ENCODE measurements at places on chromosomes 3 and 15.

DNA sequence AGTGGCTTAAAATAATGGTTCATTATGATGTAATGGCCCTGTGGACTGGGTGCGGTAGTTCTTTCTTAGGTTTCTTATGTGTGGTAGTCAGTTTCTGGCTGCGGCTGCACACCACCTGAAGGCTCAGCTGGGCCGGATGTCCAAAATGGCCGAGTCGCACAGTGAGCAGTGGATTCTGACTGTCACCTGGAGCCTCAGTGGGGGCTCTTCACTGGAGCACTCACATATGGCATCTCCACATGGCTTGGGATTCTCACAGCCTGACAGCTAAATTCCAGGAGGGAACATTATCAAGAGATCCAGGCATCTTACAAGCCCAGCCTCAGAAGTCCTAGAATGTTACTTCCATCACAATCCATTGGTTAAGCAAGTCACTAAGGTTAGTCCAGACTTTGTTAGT is 26.8 kb upstream of the ALDH1L1 start:
- DNase-seq, result no peak

DNA sequence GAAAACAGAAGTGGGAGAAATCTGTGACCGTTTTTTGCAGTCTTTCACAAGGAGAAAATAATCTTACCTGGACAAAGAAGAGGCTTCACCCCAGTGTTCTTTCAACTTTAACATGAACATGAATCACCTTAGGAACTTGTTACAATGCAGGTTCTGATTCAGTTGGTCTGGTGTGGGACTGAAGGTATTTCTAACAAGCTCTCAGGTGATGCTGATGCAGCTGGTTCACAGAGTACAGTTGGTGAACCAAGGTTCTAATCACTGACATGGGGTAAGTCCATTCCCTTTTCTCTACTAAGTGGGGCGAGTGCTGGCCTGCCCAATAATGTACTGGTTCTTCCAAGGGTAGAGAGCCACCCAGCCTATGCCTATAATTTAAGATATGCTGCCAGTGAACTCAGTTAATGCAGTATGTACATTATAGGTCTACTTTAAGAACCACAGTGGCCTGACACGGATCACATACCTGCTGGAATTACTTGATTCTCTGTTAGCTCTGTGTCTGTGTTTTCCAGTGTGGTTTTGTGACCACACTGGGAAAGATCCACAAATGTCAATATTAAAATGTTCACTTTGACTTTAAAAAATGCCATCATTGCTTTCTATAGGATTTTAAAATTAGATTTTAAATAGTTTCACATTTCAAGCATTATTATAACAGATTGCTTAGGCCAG is 304.1 kb downstream of the ZNF621 start:
- no peak for DNase-seq

- no peak for DNase-seq
These were observed 81.9 kb upstream of the ADAMTSL3 start for GRCh38 chr15:83571820-83572707.

DNA sequence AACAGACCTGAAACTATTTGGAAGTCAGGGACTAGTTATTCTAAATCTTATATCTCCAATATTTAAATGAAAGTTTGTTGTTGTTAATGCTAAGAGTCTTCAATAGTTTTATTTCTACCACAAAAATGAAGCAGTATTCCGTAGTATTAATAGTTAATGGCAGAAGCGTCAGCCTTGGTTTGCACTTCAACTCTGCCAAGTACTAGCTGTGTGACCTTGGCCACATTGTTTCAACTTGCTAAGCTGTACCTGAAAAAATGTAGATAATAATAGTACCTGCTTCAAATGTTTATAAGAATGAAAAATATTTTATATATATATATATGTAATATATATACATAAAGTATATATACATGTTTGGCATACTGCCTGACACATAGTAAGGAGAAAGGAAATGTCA is 354.6 kb upstream of the SATB1 start:
- DNase-seq, result no peak

GRCh38 chr3:79306934-79307570 is 460.7 kb downstream of the ROBO1 start:
- no peak for DNase-seq

GRCh38 chr3:110711851-110712516 is 359.6 kb upstream of the NECTIN3 start:
- no peak for DNase-seq

GRCh38 chr3:139987908-139988307 is 52.9 kb downstream of the CLSTN2 start:
- no peak for DNase-seq

DNA sequence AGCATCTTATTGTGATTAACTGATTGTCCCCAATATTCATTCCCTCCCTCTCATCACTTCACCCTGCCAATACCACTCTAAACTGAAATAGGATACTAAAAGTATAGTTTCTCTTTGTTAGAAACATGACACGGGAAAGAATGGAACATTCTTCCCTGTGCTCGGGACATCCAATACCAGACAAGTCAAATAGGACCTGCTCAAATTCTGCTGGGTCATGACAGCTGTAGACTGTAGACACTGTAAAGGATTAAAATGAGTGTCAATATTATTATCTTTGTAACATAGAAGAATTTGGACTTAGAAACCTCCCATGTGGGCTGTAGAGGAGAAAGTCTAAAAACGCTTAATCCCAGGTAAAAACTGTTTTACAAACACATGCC is 315.0 kb upstream of the NR2E3 start:
- DNase-seq, result no peak

GRCh38 chr3:112327371-112327951 is 5.5 kb upstream of the CD200 start:
- no peak for DNase-seq

GRCh38 chr3:128745742-128746141 is 19.8 kb downstream of the RAB7A start:
- no peak for DNase-seq

GRCh38 chr3:153103406-153103945 is 58.5 kb upstream of the RAP2B start:
- no peak for DNase-seq

DNA sequence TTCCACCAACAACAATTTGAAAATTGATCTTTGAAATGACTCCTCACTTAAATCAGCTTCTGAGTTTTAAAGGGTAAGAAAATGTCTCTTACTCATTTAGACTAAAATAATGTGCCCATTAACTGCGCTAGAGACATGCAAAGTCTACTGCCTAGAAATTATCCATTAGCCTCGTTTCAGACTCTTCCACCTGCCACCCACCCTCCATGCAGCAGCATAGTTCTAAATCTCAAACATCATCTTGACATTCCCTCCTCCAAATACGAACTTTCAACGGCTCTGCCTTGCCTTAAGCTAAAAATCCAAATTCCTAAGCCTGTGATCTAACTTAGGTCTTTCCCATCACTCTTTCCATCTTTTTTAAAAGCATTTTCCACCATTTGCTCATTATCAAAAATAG is 66.6 kb upstream of the ST8SIA2 start:
- no peak for DNase-seq

DNA sequence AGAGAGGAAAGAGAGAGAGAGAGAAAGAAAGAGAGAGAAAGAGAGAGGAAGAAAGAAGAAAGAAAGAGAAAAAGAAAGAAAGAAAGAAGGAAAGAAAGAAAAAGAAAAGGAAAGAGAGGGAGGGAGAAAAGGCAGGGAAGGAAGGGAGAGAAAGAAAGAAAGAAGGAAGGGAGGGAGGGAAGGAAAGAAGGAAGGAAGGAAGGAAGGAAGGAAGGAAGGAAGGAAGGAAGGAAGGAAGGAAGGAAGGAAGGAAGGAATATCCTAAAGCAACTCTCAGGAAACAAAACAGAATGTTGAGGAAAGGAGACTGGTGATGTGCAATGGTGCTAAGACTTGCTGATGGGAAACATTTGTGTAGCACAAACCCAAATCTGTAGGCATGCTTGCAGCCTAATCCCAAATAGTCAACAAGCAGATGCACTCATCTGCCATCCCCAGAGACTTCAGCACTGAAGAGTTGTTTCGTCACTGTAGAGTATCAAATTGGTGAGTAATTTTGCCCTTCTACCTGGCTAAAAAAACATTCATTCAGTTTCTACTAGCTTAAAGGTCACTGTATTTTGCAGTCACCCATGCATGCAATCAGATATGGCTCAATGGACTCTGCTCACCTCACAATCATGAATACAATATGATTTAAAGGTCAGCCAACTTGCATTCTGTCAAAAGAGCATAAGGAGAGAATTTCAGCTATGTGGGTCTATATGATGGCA is 480.3 kb downstream of the FGF12 start:
- DNase-seq, result no peak
